ENCODE measurements at places on chromosomes 12 and 14.

- no peak for DNase-seq
These were observed 126.3 kb upstream of the FBXO33 start for GRCh38 chr14:39558525-39558924.

DNA sequence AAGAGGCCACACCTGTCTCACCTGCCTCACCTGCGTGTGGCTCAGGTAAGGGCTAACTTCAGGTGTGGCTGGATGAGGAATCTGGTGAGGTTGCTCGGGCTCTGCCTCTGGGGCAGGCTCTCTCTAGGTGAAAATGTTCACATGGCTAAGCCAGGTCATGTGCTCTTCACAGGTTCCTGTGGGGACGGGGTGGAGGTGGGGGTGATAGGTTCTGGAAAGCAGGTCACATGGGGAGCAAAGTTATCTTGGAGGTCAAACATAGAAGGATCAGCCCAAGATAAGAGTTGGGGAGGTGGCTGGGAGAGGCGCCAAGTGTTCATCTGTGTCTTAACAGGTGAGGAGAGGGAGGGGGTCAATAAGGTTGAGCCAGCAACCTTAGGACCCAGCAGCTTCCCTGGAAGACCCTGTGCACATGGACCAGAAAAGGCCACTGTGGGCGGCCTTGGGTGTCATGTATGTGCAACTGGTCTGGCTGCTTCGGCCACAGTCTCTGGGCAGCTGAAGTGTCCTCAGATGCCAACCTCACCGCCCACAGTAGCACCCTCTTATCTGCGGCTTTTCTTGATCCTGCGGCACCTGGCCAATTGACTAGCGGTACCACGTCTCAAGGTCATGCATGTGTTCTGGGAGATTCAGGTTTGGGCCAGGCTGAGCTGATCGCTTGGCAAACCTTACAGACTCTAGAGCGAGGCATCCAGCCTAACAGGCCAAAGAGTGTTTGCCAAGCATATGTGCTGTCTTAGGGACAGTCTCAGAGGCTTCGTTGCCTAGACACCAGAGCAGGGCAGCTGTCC lies 60.5 kb downstream of the CACNA1C start:
- DNase-seq, result peak; percentile 85

DNA sequence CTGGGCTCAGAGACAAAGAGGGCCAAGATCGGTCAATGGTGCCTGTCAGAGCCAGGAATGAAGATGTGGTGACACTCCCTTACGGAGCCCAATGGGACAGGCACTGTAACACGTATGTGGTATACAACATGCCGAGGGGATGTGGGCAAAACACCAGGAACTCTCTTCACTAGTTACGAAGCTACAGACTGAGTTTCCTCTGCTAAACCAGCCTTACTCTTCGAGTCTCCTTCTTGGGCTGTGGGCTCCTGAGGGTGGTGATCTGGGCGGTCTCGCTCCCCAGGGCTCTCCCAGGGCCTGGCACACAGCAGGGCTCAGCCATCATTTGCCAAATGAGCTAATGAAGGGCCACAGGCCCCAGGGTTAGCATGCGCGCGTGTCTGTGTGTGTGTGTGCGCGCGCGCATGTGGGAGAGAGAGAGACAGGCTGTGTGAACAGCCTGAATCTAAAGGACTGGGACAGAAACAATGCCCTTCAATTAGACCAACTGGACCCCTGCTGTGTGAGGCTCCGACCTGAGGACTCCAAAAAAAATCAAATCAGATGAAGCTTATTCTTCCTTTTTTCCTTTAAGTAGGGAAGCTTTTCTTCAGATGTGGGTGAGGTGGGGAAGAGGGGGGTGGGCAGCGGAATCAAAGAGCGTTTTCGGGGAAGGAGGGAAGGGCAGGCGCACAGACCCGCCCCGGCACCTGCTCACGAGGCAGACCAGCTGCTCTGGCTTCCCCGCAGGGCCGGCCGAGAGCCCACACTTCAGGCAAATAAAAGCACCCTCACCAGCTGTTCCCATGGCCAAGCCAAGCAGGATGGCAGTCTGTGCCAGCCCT lies 42.5 kb downstream of the CCDC88C start:
- DNase-seq, result peak; percentile 44

DNA sequence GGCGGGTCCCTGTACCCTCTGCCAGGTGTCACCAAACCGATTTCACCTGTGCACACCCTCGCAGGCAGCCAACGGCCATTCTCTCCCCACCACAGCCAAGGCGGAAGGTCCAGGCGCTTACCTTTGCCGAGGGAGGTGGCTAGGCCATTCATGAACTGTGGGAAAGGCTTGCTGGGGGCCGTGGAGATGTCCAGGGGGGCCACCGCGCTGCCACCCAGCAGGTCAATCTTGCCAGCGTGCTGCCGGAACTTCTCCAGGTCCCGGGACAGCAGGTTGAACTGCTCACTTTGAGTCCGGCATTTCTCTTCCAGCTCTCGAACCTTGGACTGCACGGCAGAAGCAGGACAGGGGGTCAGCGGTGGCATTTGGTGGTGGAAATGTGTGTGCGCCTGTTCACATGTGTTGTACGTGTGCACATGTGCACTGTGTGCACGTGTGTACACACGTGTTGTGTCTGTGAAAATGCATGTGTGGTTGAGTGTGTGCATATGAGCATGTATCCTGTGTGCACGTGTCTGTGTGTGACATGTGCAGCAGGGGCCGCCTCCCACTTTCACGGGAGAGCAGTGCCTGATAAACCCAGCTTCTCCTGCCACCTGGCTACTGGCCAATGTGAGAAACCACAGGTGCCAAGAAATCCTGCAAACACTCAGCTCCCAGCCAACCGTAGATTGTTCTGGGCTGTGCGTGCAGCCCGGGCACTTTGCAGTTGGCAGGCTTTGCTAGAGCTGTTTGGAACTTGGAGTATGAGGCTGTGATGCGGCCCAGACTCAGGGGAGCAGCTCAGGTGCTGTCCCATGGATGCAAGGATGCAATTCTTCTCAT lies 118.9 kb downstream of the PIWIL1 start:
- peak; percentile 74 for DNase-seq

- DNase-seq, result no peak
These were observed 270.3 kb downstream of the CCDC91 start for GRCh38 chr12:28460420-28461130.

DNA sequence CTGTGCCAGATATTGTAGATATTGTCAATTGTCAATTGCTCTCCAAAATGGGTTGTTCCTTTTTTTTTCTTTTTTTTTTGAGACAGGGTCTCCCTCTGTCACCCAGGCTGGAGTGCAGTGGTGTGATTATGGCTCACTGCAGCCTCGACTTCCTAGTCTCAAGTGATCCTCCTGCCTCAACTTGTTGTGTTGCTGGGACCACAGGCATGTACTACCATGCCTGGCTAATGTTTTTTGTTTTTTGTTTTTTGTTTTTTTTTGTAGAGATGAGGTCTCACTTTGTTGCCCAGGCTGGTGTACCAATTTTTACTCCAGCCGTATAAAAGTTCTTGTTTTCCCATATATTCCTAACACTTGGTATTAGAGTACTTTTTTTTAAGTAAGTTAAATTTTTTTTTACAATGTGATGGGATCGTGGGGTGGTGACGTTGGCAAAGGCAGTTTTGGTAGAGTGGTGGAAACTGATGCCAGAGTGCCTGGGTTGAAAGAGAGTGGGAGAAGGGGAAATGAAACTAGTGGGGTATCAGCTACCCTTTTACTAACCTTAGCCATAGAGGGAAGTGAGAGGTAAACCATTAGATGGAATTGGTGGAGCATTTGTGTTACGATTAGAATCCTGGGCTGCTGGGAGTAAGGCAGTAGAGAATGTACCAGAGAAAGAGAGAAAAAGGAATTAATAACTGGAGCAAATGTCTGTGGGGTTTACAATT lies 33.0 kb upstream of the CFAP54 start:
- no peak for DNase-seq

- no peak for DNase-seq
These were observed 50.5 kb downstream of the R3HDM2 start for GRCh38 chr12:57380300-57380699.

DNA sequence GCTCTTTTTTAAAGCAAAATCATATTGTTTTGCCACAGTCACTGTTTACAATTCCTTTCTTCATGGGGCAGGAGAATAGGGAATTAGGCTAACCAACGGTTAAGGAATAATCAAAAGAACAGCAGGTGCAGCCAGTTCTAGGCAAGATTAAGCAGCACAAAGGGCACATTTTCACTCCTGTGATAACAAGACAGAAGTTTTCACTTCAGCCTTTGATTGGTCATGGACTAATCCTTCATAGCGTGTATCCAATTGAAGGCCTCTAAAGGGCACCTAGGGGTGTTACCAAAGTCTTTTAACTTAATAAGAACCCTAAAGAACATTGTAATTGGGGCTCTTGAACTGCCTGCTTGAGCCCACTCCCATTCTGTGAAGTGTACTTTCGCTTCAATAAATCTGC lies 206.9 kb upstream of the AMIGO2 start:
- no peak for DNase-seq

- DNase-seq, result no peak
These were observed 73.4 kb downstream of the FRMD6 start for GRCh38 chr14:51725061-51725460.

DNA sequence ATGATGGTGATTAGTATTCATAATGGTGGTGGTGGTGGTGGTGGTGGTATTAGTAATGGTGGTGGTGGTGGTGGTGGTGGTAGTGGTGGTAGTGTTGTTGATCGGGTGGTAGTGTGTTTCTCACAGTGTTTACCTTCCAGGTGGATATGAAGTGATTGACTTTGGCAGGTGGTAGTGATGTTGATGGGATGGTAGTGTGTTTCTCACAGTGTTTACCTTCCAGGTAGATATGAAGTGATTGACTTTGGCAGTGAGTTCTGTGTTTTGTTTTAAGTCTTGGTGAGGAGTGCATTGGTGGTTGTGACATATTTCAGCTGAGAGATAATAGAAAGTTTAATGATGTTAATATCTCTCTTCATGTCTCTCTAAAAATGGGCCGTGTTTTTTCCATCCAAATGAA lies 189.4 kb downstream of the TMTC2 start:
- DNase-seq, result no peak

GRCh38 chr12:76480796-76481195 lies 78.8 kb downstream of the OSBPL8 start:
- no peak for DNase-seq

DNA sequence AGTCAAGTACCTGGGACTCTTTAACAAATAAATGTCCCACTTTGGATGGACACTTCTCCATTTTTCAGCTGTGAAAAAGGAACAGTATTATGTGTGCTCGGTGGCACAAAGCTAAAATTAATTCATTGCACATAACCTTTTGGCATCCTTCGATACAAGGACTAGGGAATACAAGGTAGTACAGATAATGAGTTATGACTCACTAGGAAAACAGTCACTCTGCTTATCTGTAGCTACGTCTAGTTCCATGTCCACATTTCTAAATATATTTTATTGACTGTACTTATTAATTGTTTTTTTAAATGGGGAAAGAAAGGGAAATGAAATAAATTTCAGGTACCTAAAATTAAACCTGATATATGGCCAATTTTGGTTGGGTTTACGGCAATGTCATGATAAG lies 35.2 kb upstream of the RIC8B start:
- no peak for DNase-seq

DNA sequence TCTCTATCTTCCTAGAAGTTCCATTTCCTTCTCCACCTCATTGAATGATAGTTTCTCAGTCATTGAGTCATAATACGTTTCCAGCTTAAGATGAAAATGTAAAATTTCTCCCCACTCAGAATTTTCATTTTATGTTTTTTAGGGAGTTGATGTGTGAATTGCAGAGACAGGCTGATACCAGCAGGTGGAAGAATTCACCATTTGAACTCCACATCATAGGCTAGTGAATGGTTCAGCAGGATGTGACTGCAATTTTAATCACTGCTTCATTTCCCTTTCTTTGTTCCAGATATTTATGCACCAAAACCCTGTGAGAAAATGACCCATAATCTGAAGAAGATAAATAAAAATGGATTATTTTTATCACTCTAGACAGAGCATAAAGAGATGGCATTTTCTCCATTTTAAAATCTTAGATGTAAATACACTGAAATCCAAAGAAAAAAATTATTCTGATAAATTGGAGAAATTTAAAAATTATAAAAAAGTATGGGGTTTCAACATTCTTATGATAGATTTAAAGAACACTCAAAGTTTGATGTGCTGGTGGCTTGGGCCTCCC lies 10.6 kb upstream of the PYGL start:
- DNase-seq, result no peak

DNA sequence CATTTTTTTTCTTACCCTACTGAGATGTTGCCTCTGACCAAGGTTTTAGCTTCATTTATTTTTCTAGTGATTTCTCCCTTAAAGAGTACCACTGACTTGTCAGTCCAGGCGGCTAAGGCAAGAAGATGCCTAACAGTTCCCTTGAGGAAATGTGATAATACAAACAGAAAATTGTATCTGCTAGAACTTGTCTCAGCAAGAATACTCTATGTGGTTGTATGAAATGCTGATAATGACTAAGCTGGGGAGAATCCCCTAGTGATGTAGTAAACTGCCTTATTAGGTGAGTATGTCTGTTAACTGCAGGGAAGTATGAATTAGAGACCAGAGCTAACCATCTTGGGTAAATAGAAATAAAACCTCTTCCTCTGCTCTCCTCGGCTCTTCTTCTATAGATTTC lies 6.7 kb downstream of the C12orf54 start:
- DNase-seq, result no peak

GRCh38 chr12:93215290-93215678 lies 162.4 kb upstream of the NUDT4 start:
- no peak for DNase-seq
